Karpas-422 (cell line): ENCODE measurements at places on chromosomes 5 and 9.

DNA sequence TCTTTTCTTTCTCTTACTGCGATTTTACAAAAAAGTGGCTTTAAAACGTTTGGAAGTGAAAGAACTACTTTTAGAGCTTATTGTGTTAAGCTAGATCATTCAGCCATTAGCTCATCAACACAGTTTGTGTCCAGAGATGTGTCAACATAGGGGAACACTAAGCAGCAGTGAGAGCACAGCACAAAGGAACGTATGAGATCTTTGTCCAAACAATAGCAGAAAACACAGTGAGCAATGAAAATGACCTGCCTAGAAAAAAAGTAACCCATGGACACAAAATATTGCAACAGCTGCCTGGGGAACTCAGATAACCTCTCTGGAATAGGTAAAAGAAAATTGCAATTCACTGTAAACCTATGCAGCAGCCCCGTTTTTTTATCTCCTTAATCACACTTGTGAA is 372.5 kb downstream of the ARHGEF28 start:
- no peak for DNase-seq

- DNase-seq, result no peak
Observed at GRCh38 chr5:132334812-132335211, 34.7 kb upstream of the SLC22A5 start.

GRCh38 chr5:113166852-113167366 is 190.3 kb downstream of the DCP2 start:
- DNase-seq, result no peak

- DNase-seq, result no peak
Observed at GRCh38 chr5:58629271-58630159, 46.6 kb downstream of the RAB3C start.
